NCI-H1048 (cell line): ENCODE measurements at places on chromosomes 1 and 21.

DNA sequence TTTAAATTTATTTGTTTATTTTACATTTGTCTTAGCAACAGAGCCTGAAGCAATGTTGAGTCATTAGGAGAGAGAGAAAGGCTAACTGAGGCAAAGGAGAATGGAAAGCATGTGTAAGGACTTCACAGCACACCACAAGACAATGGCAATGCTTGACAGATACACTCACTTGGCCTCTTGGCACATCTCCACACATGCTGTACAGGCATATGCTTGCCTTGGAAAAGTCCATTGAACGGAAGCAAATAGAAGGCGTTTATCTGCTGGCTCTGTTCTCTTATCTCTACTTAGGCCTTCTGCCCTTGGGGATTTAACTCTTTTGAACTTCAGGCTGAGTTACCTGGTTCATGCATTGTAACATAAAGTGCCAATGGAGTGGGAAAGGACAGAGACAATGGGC is 262.2 kb upstream of the POU3F1 start:
- DNase-seq, result no peak

- no peak for DNase-seq
Observed at GRCh38 chr1:20740781-20741180, 8.3 kb upstream of the SH2D5 start.

GRCh38 chr1:55813618-55814017 is 598.5 kb upstream of the USP24 start:
- DNase-seq, result no peak

DNA sequence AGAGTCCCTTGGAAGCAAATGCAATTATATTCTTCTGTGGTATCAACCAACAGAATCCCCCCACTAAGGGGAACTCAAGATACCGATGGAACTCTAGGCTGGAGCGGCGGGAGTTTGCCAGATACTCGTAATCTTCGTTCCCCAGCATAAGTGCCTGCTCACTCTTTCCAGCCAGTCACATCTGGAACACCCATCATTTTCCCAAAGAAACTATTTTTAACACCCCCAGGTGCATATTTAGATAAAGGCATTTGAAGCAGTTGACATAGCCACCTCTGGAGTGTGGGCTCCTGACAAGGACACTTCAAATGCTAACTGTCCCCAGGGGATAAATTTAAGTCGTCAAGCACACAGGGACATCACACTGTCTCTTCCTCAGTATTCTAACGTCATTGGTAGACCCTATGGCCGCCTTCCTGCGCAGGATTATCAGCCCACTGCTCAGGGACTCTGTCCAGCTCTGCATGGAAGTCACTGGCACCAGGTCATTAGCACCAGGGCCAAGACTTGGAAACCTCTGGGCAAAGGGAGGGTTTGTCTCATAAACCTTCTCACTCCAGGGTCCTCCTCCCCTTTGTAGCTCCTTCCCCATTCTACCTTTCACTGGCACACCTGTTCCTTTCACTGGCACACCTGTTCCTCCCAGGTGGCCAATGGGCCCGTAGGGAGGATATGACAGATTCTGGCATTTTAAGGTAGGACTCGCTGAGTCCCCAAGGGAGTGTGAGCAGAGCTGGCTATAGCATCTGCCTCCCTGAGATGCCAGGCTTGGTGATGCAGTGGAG is 48.8 kb downstream of the H3-3A start:
- DNase-seq, result no peak

GRCh38 chr1:7707527-7707926 is 63.6 kb upstream of the VAMP3 start:
- DNase-seq, result no peak

DNA sequence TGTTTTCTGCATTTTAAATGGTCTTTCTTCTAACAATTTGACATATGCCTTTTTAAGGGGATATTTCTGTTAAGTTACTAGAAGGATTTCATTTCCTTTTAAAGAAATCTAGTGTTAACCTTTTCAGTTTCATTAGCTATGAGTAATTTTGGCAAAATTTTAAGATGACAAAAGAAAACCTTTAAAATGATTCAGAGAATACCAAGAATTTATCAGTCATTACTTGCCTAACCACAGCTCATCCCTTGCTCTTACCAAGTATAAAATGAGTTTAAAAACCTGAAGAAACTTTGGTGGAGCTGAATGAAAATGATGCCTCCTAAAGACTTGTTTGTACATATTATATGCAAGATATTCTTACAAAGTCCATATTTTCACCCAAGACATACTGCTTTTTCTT is 101.7 kb downstream of the NEK7 start:
- no peak for DNase-seq

DNA sequence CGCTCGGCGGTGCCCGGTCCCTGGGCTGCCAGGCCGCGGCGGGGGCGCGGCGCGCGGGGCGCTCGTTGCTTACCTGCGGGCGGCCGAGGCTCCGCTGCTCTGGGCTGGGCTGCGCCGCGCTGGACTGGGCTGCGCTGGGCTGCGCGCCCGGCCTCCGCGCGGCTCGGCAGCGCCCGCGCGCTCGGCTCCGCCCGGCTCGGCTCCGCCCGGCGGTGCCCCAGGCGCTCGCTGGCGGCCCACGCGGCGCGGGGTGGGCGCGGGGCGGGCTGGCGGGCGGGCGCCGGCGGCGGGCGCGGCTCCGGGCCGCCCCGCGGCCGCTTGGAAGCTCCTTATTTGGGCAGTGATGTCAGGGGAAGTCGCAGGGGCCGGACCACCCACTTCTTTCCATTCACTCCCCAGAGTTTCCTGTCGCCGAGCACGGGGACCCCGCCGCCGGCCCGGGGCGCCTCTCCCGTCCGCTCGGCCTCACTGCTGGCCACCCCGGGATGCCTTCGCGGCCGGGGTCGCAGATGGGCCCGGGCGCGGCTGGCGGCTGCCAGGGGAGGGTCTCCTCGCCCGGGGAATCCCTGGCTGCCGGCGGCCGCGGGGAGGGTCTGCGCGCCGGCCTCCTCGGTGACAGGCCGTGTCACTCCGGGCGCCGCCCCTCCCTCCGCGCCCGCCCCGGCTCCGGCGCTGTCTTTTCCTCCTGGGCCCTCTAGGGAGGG is 177.7 kb upstream of the EDN2 start:
- no peak for DNase-seq

DNA sequence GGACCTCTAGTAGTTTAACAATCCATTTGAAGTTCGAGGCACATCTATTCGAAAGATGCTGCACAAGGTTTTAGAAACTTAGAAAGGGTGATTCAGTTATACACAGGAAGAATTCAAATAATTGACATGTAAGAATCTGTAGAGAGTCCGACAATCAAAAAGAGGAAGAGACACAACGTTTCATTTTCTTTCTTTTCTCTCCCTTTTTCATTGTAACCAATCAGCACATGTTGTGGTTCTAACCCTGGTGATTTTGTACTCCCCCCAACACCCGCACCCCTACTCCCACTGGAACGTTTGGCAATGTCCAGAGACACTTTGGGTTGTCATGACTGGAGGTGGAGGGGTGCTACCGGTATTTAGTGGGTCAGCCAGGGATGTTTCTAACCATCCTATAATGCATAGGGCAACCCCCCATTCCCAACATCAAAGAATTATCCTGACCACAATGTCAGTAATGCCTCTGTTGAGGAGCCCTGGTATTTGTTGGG is 4.9 kb downstream of the TGFB2 start:
- no peak for DNase-seq

- DNase-seq, result no peak
Observed at GRCh38 chr21:39095681-39096080, 87.6 kb downstream of the PSMG1 start.

DNA sequence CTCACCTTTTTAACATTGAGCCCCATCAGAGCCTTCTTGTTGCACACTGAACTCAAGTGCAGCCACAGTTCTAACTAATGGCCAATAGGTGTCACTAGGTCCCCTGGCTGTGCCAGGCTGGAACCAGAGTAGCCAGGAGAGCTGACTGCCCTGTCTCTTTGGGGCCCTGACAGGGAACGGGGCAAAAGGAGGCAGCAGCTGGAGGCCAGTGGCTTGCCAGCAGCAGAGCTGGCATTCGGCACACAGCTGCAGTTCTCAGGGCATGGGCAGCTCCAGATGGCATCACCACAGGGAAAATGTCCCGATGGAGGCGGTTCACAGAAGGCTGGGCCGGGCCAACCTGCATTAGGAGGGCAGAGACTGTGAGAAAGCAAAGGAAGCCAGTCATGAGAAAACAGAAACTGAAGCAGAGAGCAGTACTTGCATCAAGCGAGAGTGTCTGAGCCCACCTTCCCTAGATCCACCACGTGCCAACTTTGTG is 188.6 kb downstream of the FCRL5 start:
- DNase-seq, result no peak

- peak; percentile 72 for DNase-seq
Observed at GRCh38 chr1:17236779-17237560, 11.9 kb upstream of the PADI3 start.

GRCh38 chr1:59315529-59316463 is 18.9 kb downstream of the FGGY start:
- DNase-seq, result no peak

DNA sequence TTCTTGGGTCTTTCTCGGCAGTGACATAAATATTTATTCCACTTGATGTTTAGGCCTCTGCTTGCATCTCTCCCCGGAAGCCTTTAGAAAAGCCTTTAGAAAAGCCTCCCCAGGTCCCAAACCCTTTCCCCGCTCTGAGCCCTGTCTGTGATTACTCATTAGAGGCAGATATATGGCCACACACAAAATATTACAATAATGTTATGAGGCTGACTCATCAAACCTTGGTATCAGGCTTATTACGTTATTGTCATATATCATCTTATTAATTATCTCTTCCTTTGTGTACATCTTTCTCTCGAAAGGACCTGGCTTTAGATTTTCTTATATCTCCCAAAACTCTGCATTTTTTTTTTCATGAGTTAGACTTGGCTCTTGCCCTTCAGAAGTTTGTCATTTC is 69.5 kb downstream of the FGGY start:
- DNase-seq, result no peak

- DNase-seq, result no peak
Observed at GRCh38 chr1:65756616-65757015, 36.1 kb upstream of the PDE4B start.

DNA sequence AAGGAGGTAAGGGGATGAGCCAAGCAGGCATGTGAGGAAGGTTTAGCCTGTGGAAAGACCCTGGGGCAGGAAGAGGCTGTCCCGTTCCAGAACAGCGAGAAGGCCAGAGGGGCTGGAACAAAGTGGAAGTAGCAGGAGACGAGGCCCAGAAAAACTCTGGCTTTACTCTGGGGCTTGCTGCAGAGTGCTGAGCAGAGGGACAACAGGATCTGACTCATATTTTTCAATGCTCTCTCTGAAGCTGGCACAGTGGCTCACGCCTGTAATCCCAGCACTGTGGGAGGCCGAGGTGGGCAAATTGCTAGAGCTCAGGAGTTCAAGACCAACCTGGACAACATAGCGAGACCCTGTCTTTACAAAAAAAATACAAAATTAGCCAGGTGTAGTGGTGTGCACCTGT is 52.4 kb upstream of the PAX7 start:
- no peak for DNase-seq

DNA sequence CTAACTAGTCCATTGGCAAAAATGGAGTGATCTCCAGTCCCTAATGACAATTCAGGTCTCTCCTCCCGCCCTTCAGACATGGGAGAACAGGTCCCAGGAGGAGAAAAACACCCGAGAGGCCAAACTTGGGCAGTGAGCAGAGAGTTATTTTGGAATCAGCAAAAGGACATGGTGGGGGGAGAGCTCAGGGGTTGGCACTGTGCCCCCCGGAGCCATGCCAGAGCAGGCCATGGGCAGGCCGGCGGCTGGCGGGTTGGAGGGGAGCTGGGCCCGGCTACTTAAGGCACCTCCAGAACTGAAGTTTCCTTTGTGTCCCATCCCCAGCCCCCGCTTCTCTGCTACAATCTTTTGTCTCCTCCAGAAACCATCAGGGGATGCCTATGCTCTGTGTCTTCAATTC is 7.1 kb downstream of the LGR6 start:
- DNase-seq, result no peak

DNA sequence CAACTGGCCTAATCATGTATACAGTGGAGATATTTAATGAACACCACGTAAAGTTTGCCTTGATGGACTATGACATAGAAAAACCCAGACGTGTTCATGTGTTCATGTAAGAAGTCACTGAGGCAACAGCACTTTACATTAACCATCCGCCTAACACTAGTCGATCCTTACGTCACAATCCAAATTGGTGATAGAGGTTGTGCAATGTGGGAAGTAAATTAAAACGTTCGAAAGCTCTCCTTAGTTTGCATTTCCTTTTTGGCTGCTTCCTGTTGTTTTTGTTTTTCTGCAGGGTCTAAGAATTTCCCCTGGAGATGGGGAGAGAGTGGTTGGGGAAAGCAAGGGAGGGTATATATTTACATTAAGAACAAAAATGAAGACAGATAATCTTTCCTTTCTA is 587.5 kb upstream of the ADGRL2 start:
- DNase-seq, result no peak

GRCh38 chr1:100234432-100234831 is 15.2 kb downstream of the DBT start:
- no peak for DNase-seq

DNA sequence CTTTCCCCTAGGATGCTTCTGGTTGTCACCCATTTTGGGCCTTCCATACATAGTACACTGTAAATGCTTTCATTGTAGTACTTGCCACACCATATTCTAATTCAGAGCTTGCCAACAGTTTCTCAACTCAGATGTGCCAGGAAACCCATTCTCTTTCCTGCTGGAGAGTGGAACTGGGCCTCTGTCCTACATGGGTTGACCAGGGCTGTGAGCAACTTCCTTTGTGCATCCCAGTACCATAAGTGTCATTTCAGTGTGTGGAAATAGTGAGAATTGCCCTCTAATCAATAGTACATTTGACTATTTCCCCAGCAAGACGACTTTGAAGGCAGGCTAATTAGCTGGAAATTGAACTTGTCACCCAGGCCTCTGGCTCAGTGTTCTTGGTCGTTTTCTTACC is 74.8 kb downstream of the MTR start:
- no peak for DNase-seq

DNA sequence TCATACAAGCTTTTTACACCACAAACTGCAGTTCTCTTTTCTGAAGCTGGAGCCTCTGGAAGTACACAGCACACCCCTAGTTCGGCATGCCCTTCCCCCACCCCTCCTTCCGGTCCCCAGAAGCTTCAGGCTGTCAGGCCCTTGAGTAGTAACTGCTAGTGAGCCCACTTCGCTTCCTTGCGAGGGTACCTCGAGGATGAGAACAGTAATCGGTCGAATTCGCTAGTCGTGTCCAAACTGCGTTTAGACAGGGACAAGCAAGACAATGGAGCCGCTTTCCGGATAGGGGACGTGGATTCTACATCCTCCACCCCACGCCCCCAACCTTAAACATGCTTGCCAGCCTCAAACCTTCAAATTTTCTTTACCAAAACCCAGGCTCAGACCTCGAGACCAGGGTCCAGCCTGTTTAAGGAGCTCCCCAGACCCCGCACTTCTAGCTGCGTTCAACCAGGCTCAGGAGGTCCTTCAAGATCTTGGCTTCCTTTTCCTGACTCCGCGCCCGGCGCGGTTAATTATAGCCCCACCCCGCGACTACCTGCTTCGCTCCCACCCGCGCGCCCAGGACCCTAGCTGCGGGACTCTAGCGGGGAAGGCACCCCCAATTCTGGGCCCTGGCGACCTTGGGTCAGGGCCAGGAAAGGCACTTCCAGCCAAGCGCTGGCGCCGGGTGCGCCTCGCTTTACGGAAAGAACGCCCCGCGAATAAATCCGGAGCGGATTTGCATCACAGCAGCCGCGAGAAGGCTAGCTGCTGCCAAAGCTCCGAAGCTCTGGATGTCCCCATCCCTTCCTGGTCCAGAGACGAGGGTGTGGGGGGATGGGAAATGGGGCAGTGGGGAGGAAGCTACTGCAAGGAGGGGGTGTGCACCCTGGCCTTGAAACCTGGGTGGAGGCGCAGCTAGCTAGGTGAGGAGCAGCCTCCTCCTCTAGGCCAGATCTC is 8.1 kb upstream of the TSPAN1 start:
- no peak for DNase-seq

- DNase-seq, result no peak
Observed at GRCh38 chr21:39097335-39097861, 85.9 kb downstream of the PSMG1 start.

- peak; percentile 79 for DNase-seq
Observed at GRCh38 chr1:51523931-51524330, 4.9 kb upstream of the EPS15 start.
